ENCODE measurements at places on chromosomes 4 and X. TPM values are rescaled to one million over a fixed set of nuclear protein-coding genes. Genes with fewer than 3 reads are reported as not detected.
A peak's percentile ranks its signal among the peaks of the same experiment; 100 is the strongest.

The FGF13 gene
- total RNA-seq = 0.47 TPM

DNA sequence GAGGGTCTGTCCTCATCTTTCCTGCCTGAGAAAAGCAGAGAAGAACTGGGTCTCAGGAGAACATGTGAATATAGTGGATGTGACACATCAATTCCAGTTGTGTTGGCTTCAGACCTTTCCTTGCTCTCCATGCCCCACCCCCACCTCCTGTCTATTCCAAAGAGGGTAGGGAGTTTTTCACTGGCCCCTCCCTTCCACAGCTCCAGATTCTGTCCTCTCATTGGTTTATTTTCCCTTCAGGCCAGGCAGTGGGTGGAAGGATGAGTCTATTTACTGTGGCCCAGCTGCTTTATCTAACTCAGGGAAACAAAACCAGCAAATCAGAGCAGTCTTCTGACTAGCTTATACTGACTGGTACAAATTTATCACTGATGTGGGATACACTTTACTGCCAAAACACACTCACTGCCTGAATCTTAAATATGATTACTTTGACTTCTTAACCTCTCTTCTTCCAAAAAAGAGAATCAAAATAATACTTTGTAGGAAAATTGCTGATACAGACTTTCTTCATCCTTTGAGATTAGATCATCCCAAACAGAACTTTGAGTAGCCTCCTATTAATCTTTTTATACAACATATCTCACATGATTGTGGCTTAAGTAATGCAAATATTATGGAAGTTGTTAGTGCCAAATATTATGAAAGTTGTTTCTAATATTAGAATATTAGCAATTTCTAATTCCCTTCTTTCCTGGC lies 221.2 kb downstream of the MID1 start:
- no peaks in the 10 kb centered on the region for H3K36me3 ChIP-seq
- no peaks in the 10 kb centered on the region for H3K4me1 ChIP-seq
- DNase-seq = no peak
- H3K27me3 ChIP-seq = no peaks in the 10 kb centered on the region

GRCh38 chrX:14193547-14193946 lies 163.9 kb upstream of the GEMIN8 start:
- no peak overlapping the region for H3K4me3 ChIP-seq
- no peaks in the 10 kb centered on the region for H3K4me1 ChIP-seq
- H3K27ac ChIP-seq = no peak overlapping the region
- H3K36me3 ChIP-seq = no peaks in the 10 kb centered on the region
- H3K27me3 ChIP-seq = no peaks in the 10 kb centered on the region
- no peak for DNase-seq

- no peak overlapping the region for H3K4me3 ChIP-seq
- H3K27ac ChIP-seq = no peak overlapping the region
- peaks cover 14% of the 10 kb centered on the region for H3K4me1 ChIP-seq
- no peaks in the 10 kb centered on the region for H3K36me3 ChIP-seq
Observed at GRCh38 chr4:73540826-73541225, 59.3 kb downstream of the AFM start.

- peak; percentile 63 for DNase-seq
- peak overlapping the region; percentile 57 for H3K4me3 ChIP-seq
- peaks cover 10% of the 10 kb centered on the region for H3K36me3 ChIP-seq
- H3K27ac ChIP-seq = peak overlapping the region; percentile 98
Observed at GRCh38 chrX:115592997-115593734, 32.2 kb downstream of the PLS3 start.

- peaks cover 26% of the 10 kb centered on the region for H3K4me1 ChIP-seq
- H3K4me3 ChIP-seq = peak overlapping the region; percentile 31
- H3K27me3 ChIP-seq = no peaks in the 10 kb centered on the region
- peak; percentile 72 for DNase-seq
- H3K27ac ChIP-seq = peak overlapping the region; percentile 94
Observed at GRCh38 chr4:75011131-75011795, 78.3 kb downstream of the PARM1 start.

- peak; percentile 12 for DNase-seq
- H3K4me3 ChIP-seq = no peak overlapping the region
- no peaks in the 10 kb centered on the region for H3K27me3 ChIP-seq
- H3K36me3 ChIP-seq = no peaks in the 10 kb centered on the region
- H3K4me1 ChIP-seq = no peaks in the 10 kb centered on the region
Observed at GRCh38 chr4:57291911-57292310, 181.7 kb upstream of the IGFBP7 start.

- H3K27me3 ChIP-seq = no peaks in the 10 kb centered on the region
- H3K27ac ChIP-seq = no peak within 1 kb of the TSS
- H3K4me1 ChIP-seq = peaks cover 14% of the 10 kb centered on the region
- no peaks in the 10 kb centered on the region for H3K36me3 ChIP-seq
Observed at GRCh38 chr4:80196922-80197573, at the start of gene PRDM8. Gene PRDM8 (plus strand): TSS chr4:80197503. CDS start chr4:80200081, 2,578 bp downstream.

GRCh38 chr4:85675076-85676049 lies 200.4 kb downstream of the ARHGAP24 start:
- DNase-seq = no peak
- H3K4me3 ChIP-seq = no peak overlapping the region
- no peak overlapping the region for H3K27ac ChIP-seq

Measured in PC-3 (cell line).